Liver (tissue), 10 donors: ENCODE measurements at places on chromosomes 6 and 20. TPM values are rescaled to one million over a fixed set of nuclear protein-coding genes. Genes with fewer than 3 reads are reported as not detected.

The BIRC7 gene
- polyA plus RNA-seq: not detected

The FAM184A gene
- polyA plus RNA-seq: 5.6 TPM

The CCN5 gene
- 1.9 TPM for polyA plus RNA-seq

The COL9A3 gene
- polyA plus RNA-seq: 1.2 TPM

The XPO5 gene
- polyA plus RNA-seq: 6.1 TPM

The LIN28B gene
- polyA plus RNA-seq: not detected

The KCNK15 gene
- 0.08 TPM for polyA plus RNA-seq

The LGSN gene
- 0.03 TPM for polyA plus RNA-seq

The CD83 gene
- polyA plus RNA-seq: 0.35 TPM

The EYA2 gene
- 0.54 TPM for polyA plus RNA-seq

DNA sequence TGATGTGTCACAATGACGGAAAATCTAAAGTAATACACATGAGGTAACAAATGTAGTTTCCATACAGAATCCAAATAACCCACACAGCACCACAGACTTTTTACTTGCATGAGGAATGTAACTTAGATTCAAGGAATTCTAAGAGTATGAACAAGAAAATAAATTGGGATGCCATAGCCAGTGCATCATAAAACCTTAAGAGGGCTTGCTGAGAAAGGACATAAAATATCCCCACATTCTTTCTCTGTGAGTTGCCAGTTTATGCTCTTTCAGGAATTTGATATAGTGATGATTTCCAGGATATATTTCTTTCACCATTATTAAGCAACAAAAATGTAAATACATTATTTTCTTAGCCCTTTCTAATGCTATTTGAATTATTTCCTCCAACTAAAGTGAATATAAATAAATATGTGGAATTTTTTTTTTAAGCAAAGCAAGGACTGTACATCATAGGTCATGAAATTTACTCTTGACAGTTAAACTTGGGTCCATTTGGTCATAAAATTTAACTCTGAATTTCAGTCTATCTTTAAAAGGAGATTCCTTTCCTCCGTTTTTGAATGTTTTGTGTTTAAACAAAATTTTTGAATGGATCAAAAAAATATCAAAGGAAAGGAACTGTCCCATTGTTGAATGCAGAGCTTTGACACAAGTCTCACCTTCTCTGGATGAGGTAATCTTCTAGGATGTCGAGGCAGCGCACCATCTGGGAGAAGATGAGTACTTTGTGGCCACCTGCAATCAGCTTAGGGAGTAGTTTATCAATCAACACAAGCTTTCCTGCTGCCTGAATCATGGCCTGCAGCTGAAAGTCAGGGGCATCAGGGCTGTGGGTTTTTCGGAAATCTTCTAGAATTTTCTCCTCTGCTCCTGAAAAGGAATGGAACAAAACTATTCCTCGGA is 116.3 kb upstream of the EMILIN3 start:
- DNase-seq: no peak

DNA sequence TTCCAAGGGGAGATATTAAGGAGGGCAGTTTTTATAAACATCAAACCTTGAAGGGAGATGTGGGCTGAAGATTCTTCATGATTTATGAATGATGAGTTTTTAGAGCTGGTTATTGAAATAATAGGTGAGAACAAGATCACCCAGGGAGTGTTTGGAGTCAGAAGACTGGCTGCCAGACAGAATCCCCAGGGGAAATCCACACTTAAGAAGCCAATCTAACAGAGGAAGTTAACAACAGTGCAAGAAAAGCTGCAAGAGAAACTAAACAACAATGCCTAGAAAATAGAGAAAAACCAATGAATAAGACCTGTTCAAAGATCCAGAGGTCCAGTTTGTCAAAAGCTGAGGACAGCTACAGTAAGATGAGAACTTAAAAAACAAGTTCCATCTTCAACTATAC is 167.9 kb upstream of the MAN1A1 start:
- DNase-seq: no peak

- DNase-seq: no peak
Observed at GRCh38 chr6:142523515-142524375, 221.9 kb downstream of the ADGRG6 start.

GRCh38 chr6:169885831-169886230 is 134.4 kb downstream of the ERMARD start:
- peak; percentile 3 for DNase-seq

- no peak for DNase-seq
Observed at GRCh38 chr6:117270055-117270842, 4.9 kb downstream of the VGLL2 start.

- DNase-seq: no peak
Observed at GRCh38 chr6:97068211-97068610, 143.7 kb downstream of the KLHL32 start.

DNA sequence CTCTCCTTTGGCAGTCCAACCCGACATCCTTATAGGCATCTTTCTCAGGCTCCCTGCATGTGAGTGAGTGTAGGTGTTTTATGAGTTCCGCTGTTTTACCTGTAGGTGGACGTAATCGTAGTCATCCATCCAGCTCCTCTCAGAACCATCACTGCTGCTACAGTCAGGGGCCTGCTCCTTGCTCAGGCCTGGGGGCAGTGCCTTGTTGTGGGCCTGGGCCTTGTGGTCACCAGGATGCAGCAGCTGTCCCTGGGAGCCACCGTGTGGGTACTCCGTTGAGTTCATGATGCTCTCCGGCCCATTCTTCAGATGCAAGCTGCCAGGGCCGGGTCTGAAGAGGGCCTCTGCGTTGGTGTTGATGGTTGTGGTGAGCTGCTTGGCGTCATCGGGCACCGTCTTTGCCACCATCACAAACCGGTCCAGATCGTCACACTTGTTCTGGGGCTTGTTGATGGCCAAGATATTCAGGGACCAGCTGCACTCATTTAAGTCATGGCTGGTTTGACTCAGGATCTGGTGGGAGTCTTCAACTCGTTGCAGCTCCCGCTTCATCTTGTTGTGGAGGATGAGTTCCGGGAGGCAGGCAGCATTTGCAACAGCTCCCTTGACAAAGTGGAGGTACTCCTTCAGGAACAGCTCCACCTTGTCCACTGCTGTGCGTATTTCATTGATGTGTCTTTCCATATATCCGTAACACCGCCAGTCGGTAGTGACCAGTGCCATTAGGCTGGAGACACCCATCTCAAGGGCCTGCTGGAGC is 42.4 kb downstream of the NEDD9 start:
- no peak for DNase-seq

GRCh38 chr6:156832231-156832647 is 55.1 kb downstream of the ARID1B start:
- DNase-seq: no peak
